ENCODE measurements at places on chromosomes 1 and 21.

DNA sequence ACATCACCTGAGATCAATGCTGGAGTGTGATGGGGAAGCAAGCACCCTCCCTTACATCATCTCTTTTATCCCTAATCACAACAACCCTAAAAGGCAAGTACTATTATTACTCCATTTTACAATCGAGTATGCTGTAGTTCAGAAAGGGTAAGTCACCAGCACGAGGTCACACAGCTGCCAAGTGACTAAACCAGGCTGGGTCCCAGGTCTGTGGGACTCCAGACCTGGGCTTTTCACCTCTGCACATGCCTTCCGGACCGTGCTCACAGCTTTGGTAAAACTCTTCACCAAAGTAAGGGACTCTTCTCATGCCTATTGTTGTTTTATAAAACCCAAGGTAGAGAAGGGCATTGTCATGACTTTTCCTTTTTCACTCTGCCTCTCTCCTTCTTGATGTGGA is 130.9 kb downstream of the DMRTB1 start:
- H3K4me1 ChIP-seq: no peaks in the 10 kb centered on the region
- no peaks in the 10 kb centered on the region for H3K36me3 ChIP-seq
- no peak for DNase-seq

GRCh38 chr21:38712664-38713063 is 93.1 kb upstream of the ETS2 start:
- no peaks in the 10 kb centered on the region for H3K27me3 ChIP-seq
- no peaks in the 10 kb centered on the region for H3K36me3 ChIP-seq
- no peak overlapping the region for H3K4me3 ChIP-seq

GRCh38 chr1:205493241-205494085 is 11.0 kb upstream of the CDK18 start:
- H3K27ac ChIP-seq: no peak overlapping the region
- peaks cover 10% of the 10 kb centered on the region for H3K4me1 ChIP-seq
- H3K36me3 ChIP-seq: no peaks in the 10 kb centered on the region
- DNase-seq: no peak
- H3K27me3 ChIP-seq: no peaks in the 10 kb centered on the region

- H3K4me3 ChIP-seq: no peak overlapping the region
- no peaks in the 10 kb centered on the region for H3K4me1 ChIP-seq
- no peak for DNase-seq
- no peaks in the 10 kb centered on the region for H3K27me3 ChIP-seq
- H3K36me3 ChIP-seq: peaks cover 3% of the 10 kb centered on the region
Observed at GRCh38 chr1:40273547-40274166, 15.6 kb downstream of the ZMPSTE24 start.

GRCh38 chr1:150809651-150810050 is 1.6 kb upstream of the CTSK start:
- 0 out of 2 replicates have a peak, but pooled peaks cover 4% of the 10 kb centered on the region for H3K4me1 ChIP-seq
- no peak overlapping the region for H3K27ac ChIP-seq
- H3K27me3 ChIP-seq: no peaks in the 10 kb centered on the region
- H3K36me3 ChIP-seq: peaks cover 9% of the 10 kb centered on the region
- no peak for DNase-seq

GRCh38 chr1:82299056-82299455 is 498.3 kb downstream of the ADGRL2 start:
- no peaks in the 10 kb centered on the region for H3K36me3 ChIP-seq
- H3K27ac ChIP-seq: no peak overlapping the region
- no peak for DNase-seq
- H3K27me3 ChIP-seq: no peaks in the 10 kb centered on the region
- no peaks in the 10 kb centered on the region for H3K4me1 ChIP-seq

DNA sequence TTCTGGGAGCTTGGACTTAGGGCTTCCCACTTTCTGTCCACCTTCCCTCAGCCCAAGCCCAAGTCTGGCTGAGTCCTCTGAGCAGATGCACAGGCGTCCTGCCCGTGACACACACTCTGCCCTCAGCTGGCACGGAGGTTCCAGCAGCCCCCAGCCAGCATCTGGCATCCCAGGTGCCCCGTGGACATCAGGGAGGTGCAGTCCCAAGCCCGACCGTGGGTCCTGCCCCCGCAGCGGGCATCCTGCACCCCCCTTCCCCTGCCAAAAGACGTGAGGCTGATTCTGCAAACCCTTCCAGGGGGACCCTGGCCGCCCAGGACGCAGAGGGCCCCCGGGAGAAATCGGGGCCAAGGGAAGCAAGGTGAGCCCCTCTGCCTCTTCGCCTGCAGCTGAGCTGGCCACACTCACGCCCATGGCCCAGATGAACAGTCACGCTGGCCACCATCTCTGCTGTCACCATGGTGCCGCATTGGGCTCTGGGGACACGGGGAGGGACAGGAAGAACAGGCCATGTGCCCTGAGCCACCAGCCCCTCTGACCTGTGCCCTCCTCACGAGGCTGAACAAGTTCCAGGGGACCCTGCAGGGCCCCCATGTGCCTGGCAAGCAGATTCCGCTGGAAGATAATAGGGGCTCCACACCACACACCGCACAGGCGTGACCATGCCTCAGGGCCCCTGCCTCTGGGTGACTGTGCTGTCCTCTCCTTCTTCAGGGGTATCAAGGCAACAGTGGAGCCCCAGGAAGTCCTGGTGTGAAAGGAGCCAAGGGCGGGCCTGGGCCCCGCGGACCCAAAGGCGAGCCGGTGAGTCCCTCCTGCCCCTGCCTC is 20.6 kb downstream of the COL6A2 start:
- no peaks in the 10 kb centered on the region for H3K27me3 ChIP-seq
- peaks cover 8% of the 10 kb centered on the region for H3K36me3 ChIP-seq
- DNase-seq: no peak
- H3K4me3 ChIP-seq: no peak overlapping the region
- H3K27ac ChIP-seq: no peak overlapping the region

DNA sequence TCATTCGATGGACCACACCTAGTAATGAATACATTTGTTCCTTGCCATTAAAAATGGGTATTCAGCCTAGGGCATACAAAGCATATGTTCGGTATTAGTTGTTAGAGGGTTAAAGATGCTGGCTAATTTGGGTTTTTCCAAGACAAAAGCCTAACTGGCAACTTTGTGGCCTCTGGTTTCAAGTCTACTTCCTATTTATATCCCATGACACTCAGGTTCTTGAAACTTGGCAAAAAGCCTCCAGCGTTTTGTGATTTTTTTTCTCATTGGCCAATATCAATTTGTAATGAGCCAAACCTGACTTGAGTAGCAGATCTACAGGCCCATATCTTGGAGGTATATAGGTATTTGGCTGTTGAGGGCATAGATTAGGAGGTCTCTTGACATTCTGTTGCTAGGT is 75.3 kb downstream of the C1orf21 start:
- H3K27ac ChIP-seq: no peak overlapping the region
- H3K4me3 ChIP-seq: no peak overlapping the region
- H3K4me1 ChIP-seq: peaks cover 2% of the 10 kb centered on the region
- no peaks in the 10 kb centered on the region for H3K27me3 ChIP-seq
- H3K36me3 ChIP-seq: no peaks in the 10 kb centered on the region

DNA sequence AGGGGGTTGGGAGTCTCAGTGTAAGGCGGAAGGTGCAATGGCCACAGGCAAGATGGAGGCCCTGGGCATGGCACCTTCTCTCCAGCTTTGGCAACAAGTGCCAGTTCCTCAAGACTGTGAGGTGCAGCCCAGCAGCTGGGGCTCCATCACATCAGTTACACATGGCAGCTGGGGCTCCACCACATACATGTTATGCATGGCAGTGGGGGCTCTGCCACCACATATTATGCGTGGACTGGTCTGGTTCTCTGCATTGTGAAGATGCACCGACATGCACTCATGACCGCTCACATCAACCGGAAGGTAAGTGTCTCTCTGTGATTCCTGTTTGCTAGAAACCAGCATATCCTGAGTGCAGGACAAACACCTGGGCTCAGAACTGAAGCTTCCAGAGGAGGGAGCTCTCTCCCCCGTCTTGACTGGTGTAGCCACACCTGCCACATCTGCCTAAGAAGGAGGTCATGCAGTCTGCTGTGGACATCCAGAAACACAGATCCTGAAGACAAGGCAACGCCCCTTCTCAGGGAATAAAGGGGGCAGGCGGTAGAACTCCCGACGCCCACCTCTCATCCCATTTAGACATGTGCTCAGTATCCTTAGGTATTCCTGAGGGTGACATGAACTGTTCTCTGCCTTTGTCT is 104.1 kb upstream of the TMPRSS2 start:
- H3K27me3 ChIP-seq: no peaks in the 10 kb centered on the region
- H3K4me1 ChIP-seq: peaks cover 1% of the 10 kb centered on the region
- no peak overlapping the region for H3K27ac ChIP-seq
- no peak overlapping the region for H3K4me3 ChIP-seq
- peak; percentile 43 for DNase-seq

DNA sequence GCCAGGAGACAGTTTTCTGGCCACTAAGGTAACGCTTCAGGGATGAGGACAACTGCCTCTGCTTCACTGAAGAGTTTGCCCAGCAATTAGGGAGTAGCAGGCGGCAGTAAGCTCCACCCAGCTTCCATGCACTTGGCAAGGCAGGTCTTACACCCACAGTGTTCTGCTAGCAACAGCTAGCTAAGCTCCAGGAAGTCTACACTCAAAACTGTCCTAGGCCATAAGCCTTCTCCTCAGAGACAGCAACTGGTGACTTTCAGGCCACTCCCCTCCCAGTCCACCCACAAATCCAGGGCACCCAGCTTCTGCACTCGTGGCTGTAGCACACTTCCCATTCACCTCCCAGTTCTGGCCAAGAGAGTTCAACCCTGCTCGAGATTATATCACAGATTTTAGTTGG is 47.3 kb downstream of the KMO start:
- DNase-seq: no peak
- H3K4me1 ChIP-seq: no peaks in the 10 kb centered on the region
- H3K4me3 ChIP-seq: no peak overlapping the region

DNA sequence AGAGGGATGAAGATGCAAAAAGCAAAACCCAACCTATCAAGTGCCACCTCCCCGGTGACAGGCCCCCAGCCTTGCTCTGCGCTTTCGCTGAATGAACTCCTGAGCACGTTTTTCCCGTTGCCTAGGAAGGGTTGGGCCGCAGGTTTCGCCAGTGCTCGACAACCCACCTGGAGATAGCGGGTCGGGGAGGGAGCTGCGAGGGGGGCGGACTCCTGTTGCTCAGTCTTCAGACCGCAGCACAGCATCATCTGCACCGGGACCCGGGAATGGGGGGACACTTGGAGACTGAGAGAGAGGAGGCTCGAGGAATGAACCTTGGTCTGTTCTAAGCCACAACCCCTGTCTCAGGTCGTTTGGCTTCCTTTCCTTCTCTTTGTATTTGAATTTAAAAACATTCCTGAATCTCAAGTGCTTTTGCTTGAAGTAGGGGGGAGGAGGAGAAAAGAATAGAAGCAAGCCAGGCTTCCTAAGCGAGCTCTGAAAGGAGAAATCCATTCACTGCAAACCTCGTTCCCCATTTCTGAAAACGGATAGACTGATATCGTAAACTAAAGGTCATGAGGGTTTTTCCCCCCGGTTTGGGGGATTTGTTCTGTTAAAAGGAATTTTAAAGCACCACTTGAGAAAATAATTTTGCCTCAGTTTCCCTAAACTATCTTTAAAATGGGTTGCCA is 1.2 kb downstream of the AK5 start:
- no peak for DNase-seq
- no peaks in the 10 kb centered on the region for H3K4me1 ChIP-seq
- no peak overlapping the region for H3K27ac ChIP-seq
- H3K27me3 ChIP-seq: peaks cover 10% of the 10 kb centered on the region
- peak overlapping the region; percentile 62 for H3K4me3 ChIP-seq
- no peaks in the 10 kb centered on the region for H3K36me3 ChIP-seq

DNA sequence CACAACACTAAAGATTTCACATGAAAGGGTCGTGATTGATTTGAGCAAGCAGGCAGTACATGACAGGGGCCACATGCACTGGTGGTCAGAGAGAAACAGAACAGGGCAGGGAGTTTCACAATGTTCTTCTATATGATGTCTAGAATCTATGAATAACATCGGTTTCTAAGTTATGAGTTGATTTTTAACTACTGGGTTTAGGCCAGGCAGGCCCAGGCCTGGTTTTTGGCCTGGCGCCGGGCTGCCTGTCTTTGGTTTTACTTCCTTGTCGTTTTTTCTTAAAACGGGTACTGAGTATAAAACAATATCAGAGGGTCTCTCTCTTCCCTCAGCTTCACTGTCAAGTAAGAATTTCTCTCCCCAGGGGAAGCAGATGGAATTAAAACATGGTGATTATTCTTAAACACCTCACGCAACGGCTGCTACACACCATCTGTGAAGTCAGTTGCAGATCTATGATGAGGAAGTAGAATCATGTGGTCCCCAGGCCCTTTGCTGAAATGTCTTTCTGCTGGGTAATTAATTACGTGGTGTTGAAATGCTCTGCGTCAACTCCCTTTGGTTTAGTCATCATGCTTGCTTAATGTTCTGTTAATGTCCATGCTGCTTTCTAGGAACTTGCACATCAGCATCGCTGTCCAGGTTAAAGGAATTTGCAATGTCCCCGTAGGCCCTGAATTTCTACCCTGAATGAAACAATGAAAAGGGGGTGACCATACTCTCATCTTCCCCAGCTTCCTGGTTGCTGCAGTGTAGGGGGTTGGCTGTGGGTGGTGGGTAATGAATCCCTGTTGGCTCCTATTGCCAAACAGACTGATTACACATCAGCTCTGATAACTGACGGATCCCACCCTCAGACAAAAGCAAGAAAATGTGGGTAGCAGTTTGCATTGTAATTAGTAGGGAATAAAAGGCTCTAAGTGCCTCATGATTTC is 70.3 kb downstream of the SERINC2 start:
- DNase-seq: no peak
- H3K27me3 ChIP-seq: no peaks in the 10 kb centered on the region
- H3K36me3 ChIP-seq: no peaks in the 10 kb centered on the region
- H3K4me1 ChIP-seq: no peaks in the 10 kb centered on the region
- no peak overlapping the region for H3K27ac ChIP-seq

DNA sequence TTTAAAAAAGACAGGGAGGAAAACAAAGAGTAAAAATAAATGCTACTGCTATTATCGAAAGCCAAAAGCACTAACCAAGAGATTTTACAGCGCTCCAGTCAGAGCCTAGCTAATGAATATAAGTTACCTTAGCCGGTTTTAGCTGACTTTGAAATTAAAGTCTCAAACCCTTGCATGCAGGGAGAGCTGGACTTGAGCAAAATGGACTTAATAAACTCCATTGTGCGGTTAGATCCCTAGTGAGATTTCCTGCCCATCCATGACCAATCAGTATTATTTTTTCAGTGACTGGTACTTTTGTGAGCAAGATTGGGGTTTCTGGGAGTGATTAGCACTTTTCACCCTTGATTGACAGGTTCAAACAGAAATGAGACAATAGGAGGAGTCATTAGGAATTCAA is 333.4 kb upstream of the ADGRL2 start:
- H3K27ac ChIP-seq: no peak overlapping the region
- DNase-seq: no peak
- H3K27me3 ChIP-seq: no peaks in the 10 kb centered on the region
- no peaks in the 10 kb centered on the region for H3K4me1 ChIP-seq
- H3K4me3 ChIP-seq: no peak overlapping the region

GRCh38 chr1:45337630-45338325 is 2.2 kb upstream of the TOE1 start:
- H3K27ac ChIP-seq: no peak overlapping the region
- no peak overlapping the region for H3K4me3 ChIP-seq
- DNase-seq: no peak
- no peaks in the 10 kb centered on the region for H3K27me3 ChIP-seq
- H3K4me1 ChIP-seq: 0 out of 2 replicates have a peak, but pooled peaks cover 3% of the 10 kb centered on the region

- no peak overlapping the region for H3K27ac ChIP-seq
- no peak for DNase-seq
- H3K36me3 ChIP-seq: no peaks in the 10 kb centered on the region
- no peak overlapping the region for H3K4me3 ChIP-seq
- no peaks in the 10 kb centered on the region for H3K27me3 ChIP-seq
- no peaks in the 10 kb centered on the region for H3K4me1 ChIP-seq
Observed at GRCh38 chr1:112146201-112146715, 156.8 kb upstream of the KCND3 start.
